ENCODE measurements at places on chromosomes 5 and 9. TPM values are rescaled to one million over a fixed set of nuclear protein-coding genes. Genes with fewer than 3 reads are reported as not detected.

DNA sequence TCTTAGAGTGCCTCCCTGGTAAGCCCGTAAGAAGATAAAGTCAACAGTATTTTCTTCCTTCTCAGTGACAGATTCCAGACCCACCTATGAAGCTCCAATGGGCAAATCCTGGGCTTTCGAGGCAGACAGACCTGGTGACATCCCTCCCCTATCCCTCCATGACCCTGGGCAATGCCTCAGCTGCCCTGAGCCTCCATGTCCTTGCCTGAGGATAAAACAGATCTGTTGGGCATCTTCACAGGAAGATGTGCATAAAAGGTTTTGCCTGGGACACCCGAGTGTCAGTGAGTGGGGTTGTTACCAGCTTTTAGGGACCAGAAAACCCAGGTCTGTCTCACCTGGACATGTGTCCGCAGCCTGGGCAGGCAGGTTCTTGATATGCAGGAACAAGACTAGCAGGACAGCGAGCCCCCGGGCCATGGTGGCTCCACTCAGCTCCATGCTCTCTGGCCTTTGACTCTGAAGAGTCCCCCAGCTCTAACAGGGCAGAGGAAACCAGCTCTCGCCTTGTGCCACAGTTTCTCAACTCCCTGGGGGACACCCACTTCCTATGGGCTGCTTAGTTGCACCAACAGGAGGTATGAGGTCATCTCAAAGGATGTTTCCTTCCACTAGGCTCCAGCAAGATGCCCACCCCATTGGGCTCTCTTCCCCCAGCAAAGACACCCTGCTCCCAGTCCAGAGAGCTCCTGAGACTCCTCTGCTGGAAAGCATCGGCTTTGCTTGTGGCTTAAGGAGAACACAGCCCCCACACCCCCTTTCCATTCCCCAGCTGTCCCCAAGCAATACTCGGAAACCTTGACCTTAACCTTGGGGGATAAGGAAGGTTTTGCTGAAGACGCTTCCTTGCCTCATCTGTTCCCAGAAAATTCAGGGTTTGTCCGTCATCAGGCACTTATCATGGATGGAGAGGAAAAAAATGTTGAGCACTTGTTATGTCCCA, at the start of gene FCN1:
Gene FCN1, minus strand, starts transcription at position 482 of the 943 bp plus-strand sequence. Its CDS starts 41 bp downstream, at position 441.
- peak; percentile 60 for DNase-seq

DNA sequence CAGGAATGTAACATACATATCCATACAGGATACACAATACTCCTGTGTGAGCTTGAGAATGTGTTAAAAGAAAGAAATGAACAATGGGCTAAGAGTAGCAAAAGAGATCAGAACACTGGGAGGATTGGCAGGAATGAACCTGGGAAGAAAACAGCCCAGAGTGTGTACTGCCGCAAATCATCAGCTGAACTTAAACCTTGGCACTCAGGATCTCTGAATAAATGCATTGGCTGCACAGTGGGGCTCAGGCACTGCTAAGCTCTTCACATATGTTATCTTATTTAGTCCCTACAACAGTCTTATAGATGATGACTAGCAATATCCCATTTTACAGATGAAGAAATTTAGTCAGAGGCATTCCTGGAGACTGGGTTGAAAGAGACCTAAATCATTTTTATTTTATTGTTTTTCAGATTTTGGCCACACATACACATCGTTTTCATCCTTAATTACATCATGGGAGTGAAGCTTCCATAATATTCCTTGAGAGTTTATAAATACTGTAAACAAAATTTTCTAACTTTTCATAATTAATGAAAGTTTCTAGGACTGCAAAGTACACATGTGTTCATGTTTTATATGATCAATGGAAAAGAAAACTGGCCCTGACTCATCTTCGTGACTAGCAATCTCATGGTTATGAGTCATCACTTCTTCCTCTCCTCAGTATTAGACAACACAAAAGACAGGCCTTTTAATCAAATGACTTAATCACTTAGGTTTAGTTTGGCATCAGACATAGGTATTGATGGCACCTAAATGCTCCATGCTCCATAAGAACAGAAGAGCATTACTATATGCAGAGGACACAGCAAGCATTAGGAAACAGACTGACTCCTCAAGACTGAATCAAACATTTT, 59.2 kb downstream of the CDH18 start:
- DNase-seq: no peak

The HMCN2 gene
- total RNA-seq: 7.8 TPM

GRCh38 chr9:129258124-129258822, 80.2 kb upstream of the IER5L start:
- peak; percentile 94 for DNase-seq

DNA sequence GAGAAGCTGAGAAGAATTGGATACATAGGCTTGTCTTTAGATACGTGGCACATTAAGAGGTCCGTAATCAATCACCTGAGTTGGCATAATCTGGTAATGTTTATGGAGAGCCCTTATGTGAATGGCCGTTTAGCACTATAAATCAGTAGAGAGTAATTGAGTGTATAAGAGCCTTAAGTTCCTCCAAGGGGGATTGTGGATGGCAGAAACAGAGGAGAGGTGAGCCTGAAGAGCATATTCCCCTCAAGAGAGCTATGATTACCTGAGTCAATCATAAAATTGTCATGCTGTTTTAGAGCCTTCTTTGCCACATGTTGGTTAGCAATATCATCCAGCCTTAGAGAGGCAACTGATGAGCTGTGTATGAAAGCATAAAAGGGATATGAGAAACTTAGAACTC, 58.8 kb downstream of the FOCAD start:
- no peak for DNase-seq

GRCh38 chr9:120856700-120857099, 14.0 kb upstream of the PSMD5 start:
- DNase-seq: no peak

DNA sequence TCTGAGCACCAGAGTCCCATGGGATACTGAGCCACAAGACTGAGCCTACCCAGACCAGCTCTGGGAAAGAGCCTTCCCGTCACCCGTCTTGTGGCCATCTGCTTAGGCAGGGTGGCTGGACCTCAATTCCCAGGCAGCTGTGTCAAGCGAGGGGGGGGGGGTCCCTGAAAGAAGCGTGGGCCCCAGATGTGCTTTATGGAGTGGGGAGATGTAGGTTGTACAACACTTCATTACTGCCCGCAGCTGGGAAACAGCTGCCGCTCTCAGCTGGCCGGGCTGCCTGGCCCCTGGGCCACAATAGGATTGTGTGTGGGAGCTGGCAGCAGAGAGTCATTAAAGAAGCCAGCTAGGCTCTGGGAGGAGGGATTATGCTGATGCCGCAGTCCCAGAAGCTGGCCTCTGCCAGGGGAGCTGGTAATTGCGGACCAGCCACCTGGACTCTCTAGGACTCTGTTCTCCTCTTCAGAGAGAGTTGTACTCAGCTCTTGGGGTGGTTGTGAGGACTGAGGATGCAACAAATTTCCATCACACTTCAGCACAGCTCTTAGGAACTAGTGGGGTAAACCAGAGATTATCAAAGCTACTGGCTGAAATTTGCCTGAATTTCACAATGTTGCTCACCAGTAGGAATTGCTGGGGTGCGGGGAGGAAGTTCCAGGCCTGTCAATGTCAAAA, 145.4 kb downstream of the GADD45G start:
- DNase-seq: no peak

The PGM5 gene
- 25.0 TPM for total RNA-seq

The OGN gene
- 10.6 TPM for total RNA-seq

The PTGR1 gene
- 38.0 TPM for total RNA-seq

DNA sequence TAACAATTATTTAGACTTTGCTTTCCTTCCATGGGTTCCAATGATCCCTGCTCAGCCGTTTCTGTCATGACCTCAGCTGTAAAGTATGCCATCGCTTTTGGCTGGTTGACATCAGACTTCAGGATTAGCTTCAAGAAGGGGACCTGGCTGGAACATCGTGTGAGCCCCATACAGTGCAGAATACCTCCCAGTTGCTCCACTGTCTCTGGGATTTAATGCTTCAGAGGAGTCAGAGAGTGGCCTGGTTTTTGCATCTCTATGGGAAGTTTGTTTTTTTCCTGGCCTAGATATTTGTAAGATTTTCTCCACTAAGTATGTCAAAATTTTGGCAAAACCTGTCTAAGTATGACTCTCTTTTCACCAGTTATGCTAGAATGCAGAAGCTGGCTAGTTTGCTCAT, 216.9 kb downstream of the GABBR2 start:
- no peak for DNase-seq

GRCh38 chr5:150774145-150774544, 4.4 kb upstream of the SMIM3 start:
- DNase-seq: no peak

DNA sequence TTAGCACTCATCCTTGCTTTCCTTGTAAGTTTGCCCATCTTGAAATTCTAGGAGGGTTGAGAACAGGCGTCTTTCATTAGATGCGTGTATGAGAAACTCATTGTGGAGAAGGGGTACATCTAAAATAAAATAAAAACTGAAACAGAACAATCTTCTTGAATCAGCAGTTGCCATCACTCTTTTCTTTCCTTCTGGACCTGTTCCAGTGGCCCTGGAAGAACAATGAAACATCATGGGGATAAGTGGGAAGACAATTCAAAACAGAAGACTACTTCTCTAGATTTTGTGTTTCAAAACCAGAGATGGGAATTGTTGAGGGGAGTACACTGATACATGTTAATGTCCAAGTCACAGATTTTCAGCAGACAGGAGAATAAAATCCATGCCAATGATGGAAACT, 59.9 kb downstream of the SLC1A3 start:
- no peak for DNase-seq

The TEX48 gene
- total RNA-seq: not detected

DNA sequence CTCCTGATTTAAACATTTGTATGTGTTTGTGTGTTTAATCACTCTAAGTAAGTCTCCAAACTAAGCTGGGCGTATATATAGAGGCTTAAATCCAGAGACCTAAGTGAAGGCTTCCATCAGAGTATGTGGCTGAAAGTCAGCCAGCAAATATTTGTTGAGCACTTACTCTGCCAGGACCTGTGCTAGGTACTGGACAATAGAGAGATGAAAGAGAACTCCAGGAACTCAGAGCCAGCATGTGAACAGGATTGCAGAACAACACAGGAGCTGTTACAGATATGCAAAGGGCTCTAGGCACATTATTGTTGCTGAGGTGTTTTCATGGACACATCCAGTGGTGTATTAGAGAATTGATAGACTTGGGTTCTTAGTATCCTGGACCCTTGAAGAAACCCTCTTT, 4.7 kb upstream of the BNIP1 start:
- DNase-seq: no peak

DNA sequence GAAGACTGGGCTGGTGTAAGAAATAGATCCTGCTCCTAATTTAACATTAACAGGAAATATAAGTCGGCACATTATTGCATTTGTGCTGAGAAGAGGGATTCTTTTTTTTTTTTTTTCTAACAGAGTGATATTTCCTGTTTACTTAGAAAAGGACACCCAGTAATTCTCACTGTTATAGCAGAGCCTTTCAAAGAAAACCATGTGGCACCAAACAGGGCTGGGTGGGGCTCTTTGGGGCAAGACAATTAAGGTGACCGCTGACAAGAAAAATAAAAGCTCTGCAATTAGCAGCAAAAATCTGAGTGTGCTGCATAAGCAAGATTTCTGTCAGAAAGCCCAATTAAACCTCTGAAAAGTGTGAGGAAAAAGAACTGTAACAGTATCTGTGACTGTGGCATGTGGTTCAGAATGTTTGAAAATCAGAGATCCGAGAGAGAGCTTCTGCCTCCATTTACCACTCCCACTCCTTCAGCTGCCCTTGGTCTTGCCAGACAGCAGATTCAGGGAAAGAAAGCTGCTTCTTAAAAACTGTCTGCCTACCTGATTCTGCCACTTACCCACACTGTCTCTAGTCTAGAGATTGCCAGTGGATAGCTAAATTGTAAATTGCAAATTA, 77.1 kb upstream of the IQGAP2 start:
- no peak for DNase-seq

DNA sequence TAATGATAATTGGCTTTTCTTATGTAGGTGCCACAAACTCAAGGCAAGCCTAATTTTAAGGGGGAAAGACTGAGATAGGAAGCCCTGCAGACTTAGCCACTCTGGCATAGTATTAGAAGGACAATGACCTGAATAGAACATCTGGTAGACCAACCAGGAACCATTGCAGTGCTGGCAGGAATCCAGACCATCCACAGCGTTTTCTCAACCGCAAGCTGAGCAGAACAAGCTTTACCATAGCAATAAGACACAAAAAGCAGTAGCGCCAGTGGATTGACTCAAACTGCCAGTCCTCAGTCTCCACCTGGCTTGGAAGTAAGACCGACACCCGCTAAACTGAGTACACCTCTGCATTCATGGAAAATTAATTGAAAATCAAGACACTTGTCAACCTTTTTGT, 141.3 kb upstream of the LPAR1 start:
- no peak for DNase-seq

The OTULINL gene
- 104 TPM for total RNA-seq

DNA sequence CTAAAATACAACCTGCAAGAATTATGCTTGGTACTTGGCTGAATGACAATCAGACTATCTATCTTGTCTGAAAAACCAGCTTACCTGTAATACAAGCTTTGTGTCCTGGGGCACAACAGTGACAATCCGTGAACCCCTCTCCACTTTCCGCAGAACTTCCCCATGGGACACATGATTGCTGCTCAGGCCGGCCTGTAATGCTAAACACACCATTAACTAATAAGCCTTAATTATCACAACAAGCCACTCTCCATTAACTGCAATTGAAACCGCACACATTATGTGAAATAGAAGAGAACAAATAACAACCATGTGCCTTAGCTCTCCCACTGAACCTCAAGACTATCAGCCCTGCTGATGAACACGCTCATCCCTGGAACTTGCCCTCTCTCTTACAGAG, 33.7 kb downstream of the ELP1 start:
- no peak for DNase-seq

DNA sequence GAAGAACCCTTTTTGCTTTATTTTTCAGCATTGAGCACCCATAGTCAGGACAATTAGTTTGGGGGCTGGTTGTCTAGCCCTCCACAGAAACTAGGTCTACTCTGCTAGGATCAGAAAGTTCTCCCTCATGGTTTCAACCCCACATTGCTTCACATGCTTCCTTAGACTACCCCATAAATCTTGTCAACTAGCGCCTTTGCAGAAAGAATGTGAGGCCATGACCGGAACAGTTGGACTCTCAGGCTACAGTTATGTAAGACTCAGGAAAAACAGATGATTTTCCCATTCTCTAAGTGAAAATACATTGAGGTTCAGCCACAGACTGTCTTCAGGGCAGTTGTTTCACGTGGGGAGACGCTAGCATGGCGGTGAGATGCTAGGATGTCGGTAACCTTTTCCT, 255.6 kb downstream of the NR3C1 start:
- no peak for DNase-seq

DNA sequence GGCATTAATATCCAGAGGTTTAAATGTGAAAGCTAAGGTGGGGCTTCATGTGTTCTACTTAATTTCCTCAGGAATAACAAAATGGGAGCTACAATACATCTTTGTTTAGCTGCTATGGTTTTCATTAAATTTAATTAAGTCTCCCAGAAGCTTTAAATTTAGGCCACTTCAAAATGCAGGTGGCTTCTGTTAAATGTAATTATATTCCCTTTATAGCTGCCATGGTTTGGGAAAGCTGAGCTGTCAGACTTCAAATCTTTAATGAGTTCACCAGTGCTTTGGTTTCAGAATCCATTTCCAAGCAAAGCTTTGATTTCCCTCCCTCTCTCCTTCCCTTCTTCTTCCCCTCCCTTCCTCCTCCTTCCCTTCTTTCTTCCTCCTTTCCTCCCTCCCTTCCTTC, 58.4 kb upstream of the FAM170A start:
- DNase-seq: no peak
